ENCODE measurements at places on chromosomes 4 and X.

GRCh38 chr4:189780391-189780790 lies 160.3 kb upstream of the FRG1 start:
- no peak for DNase-seq

- DNase-seq, result peak; percentile 59
Measured at GRCh38 chrX:150476164-150476699, 92.2 kb upstream of the MTM1 start.

GRCh38 chrX:97016106-97016505 lies 132.4 kb downstream of the RPA4 start:
- DNase-seq, result no peak

DNA sequence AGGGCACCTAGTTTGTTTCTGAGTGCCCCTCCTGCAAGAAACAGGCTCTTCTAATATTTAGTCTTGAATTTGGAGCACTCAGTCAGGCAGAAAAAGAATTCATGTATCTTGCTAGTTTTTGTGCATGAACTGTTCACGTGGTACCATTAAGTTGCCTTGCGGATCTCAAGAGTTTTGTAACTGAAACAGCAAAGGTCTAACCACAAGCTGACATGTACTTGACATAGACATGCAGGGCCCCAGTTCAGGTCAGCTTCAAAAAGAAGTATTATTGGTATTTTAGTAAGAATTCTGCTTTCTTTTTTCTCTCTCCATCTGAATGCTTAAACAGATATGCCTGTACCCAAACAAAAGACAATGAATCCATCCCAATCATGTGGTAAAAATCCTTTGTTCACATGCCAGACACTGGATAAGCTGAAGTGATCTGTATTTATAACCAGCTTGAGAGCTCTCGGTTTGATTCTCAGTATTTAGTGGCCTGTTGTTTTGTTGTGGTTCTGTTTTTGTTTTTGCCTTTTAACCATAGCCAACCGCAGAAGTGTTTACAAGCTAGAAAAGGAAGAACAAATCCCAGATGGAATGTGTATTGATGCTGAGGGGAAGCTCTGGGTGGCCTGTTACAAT lies 13.0 kb downstream of the RGN start:
- no peak for DNase-seq

GRCh38 chrX:2266445-2267349 lies 234.1 kb downstream of the DHRSX start:
- no peak for DNase-seq

DNA sequence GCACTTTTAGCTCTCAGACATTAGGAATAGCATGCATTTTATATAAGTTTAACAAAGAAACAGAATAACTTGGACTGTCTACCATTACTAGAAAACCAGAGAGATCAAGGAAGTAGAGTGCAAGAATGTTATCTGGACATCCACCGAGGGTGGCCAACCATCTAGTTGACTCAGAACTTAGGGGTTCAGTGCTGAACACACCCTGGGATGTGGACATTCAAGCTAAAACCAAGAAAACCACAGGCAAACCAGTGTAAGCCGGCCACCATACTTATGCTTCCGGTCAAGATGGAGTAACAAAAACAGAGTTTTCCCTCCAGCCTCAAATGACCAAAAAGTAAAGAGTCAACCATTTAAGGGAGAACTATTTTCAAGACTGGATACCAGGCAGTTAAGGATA lies 181.4 kb upstream of the MXRA5 start:
- DNase-seq, result no peak

- DNase-seq, result peak; percentile 1
Measured at GRCh38 chrX:105375816-105376215, 155.3 kb upstream of the TEX13A start.

DNA sequence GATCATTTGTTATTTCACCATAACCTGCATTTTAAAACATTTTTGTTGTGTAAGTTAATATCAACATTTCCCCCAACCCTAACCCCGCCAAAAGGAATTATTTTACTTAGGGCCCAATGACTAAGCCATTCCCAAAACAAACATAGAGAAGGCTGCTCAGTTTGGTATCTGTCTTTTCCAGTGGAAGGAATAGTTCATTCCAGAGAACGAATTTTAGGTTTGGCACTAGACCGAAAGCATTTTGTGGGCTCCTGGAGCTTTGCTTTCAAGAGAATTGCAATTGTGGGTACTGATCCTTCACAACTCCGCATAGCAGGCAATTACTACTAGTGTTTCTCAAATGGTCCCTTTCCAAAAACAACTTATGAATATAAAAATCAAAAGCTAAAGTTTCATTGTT lies 226.7 kb upstream of the MAD2L1 start:
- peak; percentile 57 for DNase-seq

GRCh38 chr4:139933541-139933940 lies 220.4 kb downstream of the MAML3 start:
- DNase-seq, result no peak

DNA sequence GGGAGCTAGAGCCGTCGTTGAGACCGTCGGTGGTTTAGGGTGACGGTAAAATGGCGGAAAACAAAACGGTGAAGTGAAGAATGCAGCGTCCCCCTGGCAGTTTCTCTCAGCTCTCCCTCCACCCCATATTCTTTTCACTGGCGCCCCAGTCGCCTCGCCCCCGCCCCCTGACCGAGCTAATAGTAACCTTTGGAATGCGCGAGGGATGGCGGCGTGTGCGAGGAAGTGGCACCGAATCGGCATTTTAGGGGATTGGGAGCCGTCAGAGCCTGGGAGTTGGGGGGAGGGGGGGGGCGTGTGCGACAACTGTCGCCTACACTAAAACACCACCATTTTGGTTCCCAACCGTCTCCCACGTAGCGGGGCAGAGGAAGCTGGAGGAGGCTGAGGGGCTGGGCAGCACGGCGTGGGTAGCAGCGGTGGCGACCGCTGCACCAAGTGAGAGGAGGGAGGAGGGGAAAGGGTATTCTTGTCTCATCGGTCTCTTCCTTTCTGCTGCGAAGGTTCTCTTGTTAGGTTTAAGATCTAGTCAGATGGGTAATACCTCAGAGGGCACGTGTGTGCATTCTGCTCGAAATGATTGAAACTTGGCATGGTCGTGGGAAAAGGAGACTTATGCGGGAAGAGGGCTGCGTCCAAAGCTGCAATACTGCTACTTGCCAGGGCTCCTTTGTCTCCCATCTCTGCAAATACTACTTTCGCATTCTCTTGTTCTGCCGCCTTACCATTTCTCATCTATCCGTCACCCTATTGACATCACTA lies 840 bp downstream of the ZNF711 start:
- DNase-seq, result no peak

DNA sequence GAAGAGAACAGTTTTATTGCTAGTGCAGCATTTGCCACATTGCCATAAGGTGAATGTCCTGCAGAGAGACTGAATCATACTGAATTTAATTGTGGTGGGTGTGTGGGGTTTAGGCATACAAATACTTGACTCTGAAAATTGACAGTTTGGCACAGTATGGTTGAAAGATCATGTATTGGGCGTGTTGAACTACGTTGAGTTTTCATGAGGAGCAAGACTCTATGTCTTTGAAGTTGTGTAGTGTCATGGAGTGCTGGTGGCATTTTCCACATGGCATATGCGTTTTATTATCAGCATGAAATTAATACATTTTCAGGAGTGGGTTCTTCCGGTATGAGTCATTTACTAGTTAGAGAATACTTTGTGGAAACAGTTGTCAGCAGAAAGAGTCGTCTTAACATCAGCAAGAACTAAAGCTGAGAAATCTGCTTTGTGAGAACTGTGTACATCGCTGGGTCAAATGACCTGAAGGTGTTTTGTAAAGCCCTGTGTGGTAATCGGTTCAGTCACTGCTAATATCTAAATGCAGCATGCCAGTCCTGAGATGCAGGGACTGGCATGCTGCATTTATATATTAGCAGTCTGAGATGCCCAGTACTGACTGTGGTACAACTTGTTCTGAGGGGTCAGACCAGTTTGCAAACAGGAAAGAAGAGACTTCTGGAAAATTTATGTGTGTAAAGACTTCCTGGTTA lies 50.3 kb downstream of the ARHGAP10 start:
- DNase-seq, result no peak

DNA sequence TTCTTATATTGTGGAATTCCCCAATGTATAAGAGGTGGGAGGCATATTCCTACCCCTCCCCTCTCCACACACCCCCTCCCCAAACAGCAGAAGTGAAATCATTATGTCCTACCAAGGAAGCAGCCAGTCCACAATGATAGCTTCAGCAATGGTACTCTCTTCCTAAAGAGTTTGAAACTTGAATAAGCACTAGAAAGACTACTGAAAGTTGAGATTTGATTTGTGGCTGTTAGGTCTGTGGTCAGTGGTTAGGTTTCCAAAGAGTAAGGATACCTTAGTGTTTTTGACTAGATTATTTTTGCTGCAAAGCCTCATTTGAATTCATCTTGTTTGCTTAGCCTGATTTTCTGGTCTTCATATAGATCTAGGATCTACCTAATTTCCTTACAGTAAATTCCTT lies 242.2 kb downstream of the DKK2 start:
- DNase-seq, result no peak

DNA sequence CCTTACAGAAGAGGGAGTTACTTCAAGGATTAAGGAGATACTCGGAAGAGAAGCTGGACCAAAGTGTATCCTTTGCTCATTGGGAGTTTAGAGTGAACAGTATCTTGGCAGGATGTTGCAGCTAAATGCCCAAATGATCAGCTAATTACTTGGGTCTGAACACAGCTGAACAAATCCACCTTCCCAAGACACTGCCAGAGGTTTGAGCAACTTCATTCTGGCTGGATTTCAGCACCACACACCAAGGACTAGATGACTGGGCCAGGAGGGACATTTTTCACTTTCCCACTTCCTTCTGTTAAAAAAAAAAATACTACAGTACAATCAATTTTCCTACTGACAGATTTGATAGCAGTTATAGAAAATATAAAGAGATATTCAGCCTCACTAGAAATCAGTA lies 324.6 kb downstream of the MID1IP1 start:
- no peak for DNase-seq

DNA sequence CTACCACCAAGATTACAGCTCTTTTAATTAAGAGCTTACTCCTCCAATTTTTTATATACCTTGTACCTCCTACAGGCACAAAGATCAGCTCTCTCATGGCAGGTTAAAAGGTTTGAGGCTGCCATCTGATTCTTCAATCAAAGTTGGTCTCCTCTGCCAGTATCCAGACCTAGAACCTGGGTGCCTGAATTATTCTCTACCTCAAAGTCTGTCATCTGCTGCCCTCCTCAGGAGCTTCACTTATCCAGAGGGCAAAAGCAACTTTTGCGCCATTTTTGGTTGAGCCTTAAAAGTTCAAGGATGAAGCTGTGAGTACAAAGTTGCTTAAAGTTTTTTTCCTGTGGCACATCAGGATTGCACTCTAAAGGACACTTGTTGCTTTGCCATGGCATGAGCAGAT lies 343.7 kb upstream of the PPP1R2C start:
- DNase-seq, result no peak

DNA sequence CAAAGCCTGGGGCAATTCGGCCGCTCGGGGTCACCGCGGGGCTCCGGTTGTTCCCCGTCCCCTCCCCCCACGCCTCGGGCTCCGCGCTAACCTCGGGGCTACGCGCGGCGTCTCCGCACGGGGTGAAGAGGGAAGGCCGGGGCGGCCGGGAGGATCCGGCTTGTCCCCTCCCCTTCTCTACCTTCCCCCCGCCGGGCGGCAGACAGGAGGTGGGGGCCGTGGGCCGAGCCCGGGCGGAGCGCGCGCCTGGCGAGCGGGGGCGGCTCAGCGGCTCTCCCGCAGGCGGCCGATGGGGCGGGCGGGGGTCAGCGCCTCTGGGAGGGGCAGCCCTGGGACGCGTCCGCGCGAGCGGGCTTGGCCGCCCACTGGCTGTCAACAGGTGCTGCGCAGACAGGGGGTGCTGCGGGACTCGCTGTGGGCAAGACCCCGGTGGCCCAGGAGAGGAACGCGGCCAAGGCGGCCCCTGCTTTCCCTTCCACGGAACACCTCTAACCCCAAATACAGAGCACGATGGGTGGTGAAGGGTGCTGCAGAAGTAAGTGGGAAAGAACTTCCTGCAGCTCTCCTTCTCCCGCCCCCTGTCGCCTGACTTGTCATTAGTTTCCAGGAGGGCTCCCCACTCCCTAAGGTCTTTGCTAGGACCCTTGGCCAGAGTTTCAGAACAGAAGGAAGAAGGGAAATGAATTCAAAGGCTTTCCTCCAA lies at the start of gene PDGFC:
Gene PDGFC (minus strand): TSS at position 124 of the 703 bp plus-strand sequence. CDS start 896 bp downstream, outside the sequence.
- no peak for DNase-seq

DNA sequence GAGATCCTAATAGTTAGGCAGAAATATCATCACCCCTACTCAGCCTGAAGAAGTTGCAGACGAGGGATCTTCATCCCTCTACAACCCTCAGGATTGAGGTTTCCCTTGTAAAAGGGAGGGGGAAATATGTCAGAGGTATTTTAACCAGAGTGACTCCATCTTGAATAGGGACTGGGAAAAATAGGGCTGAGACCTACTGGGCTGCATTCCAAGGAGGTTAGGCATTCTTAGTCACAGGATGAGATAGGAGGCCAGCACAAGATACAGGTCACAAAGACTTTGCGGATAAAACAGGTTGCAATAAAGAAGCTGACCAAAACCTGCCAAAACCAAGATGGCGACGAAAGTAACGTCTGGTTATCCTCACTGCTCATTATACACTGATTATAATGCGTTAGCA lies 17.5 kb downstream of the IL13RA2 start:
- DNase-seq, result no peak

DNA sequence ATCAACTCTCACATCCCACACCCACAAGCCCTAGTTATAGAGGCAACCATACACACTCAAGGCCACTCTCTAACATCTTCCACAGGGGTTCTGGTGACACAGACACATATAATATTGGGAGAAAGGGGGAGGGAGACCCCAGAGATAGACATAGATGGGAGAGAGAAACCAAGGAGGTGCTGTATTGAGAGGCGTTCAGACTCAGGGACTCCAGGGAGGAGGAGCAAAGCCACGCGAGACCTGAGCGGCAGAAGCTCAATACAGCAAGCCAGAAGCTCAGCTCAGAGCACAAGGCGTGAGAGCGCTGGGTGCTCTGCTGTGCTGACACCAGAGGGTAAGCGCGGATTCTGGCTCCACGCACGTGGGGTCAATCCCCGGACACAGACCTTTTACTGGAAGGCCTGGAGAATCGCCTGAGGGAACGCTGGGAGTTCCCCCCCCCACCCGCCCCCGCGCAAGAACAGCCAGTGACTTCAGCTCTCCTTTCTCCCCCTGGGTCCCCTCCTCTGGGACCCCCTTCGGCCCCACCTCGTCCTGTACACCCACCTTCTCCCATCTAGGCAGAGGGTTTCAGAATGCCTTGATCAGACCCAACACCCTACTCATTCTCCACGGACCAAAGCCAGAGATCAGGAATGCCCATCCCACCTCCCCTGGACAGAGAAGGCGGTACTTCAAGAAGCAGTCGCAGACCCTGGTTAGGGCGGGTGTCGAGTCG lies 8.7 kb downstream of the MSX1 start:
- DNase-seq, result no peak
